ENCODE measurements at places on chromosomes 5 and 9.
A peak's percentile ranks its signal among the peaks of the same experiment; 100 is the strongest.

DNA sequence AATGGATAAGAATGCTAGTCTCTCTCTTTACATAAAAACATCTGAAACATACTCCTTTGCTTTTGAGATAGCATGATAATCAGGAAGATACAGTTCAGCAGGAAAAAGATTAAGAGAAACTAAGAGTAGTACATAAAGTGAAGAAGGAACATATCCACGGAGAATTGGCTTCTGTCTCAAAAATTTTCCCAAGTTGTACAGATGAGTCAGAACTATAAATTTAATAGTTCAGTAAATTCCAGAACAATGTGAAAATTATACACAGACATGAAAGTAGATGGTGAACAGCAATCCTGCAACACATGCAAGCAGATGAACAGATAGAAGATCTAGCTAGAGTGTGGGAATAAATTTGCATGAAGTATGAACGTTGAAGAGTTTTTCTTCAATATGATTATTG is 691.4 kb upstream of the RIOK2 start:
- DNase-seq = no peak

DNA sequence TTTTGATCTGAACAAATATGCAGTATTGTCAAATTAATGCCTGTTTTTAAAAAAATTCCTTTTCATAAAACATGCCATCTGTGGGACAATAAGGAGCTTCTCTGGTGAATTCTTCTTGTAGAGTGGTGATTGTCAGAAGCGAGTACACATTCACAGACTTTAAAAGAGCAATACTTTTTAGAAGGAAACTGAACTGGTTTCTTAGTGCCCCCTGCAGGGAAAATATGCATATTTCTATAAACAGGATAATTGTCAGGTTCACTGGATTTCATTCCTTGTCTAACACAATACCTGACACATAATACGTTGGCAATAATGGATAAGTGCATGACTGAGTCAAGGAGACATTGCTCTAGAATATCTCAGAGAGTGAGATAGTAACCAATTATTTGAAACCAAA is 133.7 kb downstream of the KIF4B start:
- DNase-seq = no peak

DNA sequence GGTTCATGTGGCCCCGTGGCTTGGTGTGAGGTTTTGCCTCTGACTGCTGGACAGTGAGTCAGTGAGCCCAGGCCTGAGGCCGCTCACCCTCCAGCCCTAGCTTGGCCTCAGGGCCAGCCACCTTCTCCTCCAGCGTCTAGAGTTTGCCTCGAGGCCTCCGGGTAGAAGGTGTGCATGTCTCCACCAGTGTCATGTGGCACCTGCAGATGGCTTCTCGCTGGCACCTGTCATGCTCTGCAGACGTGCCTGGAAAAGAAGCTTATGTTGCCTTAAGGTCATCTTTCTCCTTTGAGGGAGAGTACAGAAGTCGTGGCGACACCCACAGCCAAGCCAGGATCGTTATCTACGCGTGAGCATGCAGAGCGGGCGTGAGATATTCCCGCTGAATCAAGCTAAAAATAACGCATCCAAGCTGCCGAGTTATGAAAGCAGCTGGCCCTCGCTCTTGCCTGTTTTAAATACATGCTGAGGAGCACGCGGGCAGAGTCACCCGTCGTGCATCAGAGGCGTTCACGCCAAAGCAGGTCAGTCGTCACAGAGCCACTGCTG is 79.7 kb upstream of the FCN2 start:
- DNase-seq = no peak

GRCh38 chr9:111661802-111662521 is 557 bp downstream of the GNG10 start:
- DNase-seq = peak; percentile 5

Measured in activated T-cell treated with anti-CD3 and anti-CD28 coated beads for 24 hours (primary cell).